ENCODE measurements at places on chromosomes 5 and 9. TPM values are rescaled to one million over a fixed set of nuclear protein-coding genes. Genes with fewer than 3 reads are reported as not detected.
A peak's percentile ranks its signal among the peaks of the same experiment; 100 is the strongest.

DNA sequence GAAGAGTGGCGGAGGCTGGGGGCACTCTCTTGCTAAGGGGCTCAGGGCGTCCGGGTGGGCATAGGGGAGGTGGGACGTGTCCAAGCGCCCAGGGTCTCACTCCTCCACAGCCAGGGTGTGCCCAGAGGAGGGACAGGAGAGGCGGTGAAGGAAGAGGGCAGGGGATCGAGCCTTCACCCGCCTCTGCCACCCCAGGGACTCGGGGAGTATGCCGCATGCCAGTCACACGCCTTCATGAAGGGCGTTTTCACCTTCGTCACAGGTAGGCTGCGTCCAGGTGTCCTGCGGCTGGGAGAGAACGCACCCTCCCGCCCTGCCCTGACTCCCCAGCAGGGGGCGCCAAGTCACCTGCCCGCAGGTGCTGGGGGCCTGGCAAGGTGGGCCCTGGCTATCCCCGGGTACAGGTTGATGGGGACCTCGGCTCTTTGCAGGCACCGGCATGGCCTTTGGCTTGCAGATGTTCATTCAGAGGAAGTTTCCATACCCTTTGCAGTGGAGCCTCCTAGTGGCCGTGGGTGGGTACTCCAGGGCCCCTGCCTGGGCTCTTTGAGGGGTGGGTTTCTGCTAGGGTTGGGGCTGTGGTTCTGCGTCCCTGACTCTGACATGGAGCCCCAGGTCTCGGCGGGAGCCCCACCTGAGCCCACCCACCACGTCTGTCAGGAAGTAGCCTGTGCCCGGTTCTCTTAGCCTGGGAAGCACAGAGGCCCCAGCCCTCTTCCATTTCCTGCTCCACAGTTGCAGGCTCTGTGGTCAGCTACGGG, 552 bp downstream of the TMEM141 start:
- DNase-seq: no peak

GRCh38 chr9:125534971-125535701, 171.9 kb downstream of the MAPKAP1 start:
- DNase-seq: no peak

The IL13 gene
- not detected for total RNA-seq

- peak; percentile 75 for DNase-seq
Observed at GRCh38 chr9:35790385-35791296, 750 bp upstream of the NPR2 start.

The CARD9 gene
- total RNA-seq: 0.47 TPM

The SRD5A1 gene
- 51.8 TPM for total RNA-seq

The NIPAL4 gene
- total RNA-seq: not detected

GRCh38 chr9:134618833-134619447, 22.7 kb upstream of the COL5A1 start:
- no peak for DNase-seq

GRCh38 chr9:135596211-135596610, 34.7 kb downstream of the PAEP start:
- no peak for DNase-seq

DNA sequence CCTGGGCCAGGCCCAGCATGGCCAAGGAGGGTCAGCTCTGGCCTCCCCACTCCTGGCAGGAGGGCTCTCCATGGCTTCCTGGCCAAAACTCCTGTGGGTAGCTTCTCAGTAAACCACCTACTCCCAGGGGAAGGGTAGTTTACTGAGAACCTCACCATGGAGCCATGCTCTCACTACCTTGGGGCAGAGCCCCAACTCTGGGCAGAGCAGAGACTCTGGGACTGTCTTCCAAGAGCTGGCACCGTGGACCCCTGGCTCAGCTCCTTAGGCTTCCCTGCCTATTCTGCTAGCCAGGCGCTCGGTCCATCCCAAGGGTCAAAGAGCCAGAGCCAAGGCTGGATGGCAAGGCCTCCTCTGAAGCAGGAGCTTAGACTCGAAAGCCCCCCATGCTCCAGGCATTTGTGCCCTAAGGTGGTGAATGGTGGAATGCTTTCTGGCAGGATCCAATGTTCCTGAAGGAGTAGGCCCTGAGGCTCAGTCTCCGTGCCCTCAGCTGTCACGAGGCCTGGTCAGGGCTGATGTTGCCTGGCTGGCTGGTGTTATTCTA, 19.6 kb downstream of the TCF7 start:
- no peak for DNase-seq

DNA sequence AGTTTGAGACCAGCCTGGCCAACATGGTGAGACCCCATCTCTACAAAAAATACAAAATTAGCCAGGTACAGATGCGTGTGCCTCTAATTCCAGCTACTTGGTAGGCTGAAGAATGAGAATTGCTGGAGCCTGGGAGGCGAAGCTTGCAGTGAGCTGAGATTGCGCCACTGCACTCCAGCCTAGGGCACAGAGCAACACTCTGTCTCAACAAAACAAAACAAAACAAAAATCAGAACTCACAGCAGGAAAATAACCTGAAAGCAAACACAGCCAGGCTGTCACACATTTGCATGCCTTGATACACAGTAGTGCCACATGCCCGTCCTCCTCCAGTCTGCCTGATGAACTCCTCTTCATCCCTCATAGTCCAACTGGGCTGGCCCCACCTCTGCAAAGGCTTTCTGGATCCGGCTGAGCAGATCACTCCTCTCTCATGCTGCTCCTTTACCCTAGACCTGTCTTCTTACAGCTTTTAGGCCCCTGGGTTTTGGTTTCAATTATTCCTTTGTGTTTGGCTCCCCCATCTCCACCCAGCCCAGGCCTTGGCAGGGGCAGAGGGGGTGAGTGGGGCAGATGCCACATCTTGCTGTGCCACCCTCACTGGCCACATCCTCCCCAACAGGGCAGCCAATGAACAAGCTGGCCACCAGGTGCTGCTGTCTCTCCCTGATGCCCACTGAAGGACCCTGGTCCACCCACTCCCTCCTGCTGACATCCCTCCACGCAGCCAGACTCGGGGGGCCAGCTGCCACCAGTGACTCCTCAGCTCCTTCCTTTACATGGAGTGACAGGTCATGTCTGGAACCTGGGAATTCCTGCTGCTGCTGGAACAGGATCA, 62.0 kb upstream of the GGTA1 start:
- no peak for DNase-seq

The ADAMTS19 gene
- total RNA-seq: 4.2 TPM

DNA sequence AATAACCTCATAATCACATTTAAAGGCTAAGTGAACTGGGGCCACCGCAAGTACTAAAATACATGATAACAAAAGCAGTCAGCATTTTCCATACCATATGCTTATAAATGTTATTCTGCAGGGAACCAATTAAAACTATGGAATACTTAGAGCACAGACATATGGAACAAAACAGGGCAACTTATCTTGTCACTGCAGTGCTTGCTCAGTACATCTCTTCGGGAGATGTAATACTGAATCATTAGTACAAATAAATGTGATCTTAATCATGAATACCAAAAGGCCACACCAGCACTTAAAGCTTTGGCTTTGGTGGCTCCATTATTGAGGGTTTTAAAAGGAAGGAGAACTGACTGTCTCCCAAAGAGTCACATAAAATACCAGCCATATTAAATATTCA, 32.1 kb downstream of the PRUNE2 start:
- no peak for DNase-seq

GRCh38 chr5:141957367-141957996, 520 bp downstream of the PCDH12 start:
- DNase-seq: no peak

The WHRN gene
- total RNA-seq: 0.94 TPM

DNA sequence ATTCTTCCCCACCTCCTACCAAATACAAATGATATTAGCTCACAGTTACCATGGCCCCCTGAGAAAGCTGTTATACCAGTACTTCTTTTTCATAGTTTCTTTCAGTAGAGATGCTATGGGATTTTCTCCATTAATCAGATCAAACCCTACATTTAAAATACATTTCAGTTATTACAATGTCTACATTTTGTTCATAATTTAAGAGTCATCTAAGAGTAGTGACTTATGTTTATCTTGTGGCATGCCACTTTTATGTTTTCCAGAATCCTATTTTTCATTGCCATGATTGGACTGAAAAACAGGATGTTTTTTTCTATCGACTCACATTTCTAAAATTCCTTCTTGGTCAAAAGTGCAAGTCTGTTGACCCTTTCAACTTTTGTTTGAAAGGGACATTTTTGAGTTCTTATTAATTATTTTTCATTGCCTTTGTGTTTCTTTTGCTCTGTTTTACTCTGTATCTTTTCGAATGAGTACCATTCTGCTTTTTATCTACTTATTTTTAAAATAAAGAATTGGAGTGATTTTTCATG, 77.4 kb upstream of the ANXA1 start:
- no peak for DNase-seq

The KCNT1 gene
- total RNA-seq: 2.7 TPM

The SLC25A2 gene
- total RNA-seq: not detected

The OBP2B gene
- total RNA-seq: not detected

The CORO2A gene
- total RNA-seq: 5.1 TPM

GRCh38 chr5:10366310-10367272, 13.1 kb downstream of the MARCHF6 start:
- no peak for DNase-seq

The IFNA17 gene
- not detected for total RNA-seq

DNA sequence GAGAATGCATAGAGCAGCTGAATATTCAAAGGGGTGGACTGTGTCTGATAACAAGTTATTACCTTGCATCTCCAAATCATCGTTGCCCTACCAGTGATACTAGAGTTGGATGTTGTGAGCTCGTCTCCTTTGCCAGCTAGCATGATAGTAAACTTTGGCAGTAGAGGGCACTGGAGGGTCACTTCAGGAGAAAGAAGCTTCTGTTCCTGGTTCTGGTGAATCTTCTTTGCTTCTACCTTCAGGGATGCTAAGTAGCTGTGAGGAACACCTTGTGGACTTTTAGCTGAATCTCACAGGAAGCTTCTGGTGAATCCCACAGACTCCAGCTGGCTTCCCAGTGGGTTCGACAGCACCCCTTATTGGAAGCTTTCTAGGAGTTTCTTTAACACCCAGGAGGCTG, 626.6 kb upstream of the SGCD start:
- DNase-seq: no peak

Measured in occipital lobe (tissue), 3 donors.